Renal cortical epithelial cell (primary cell): ENCODE measurements at places on chromosomes 12 and 14. TPM values are rescaled to one million over a fixed set of nuclear protein-coding genes. Genes with fewer than 3 reads are reported as not detected.
A peak's percentile ranks its signal among the peaks of the same experiment; 100 is the strongest.

Gene LIN52
- total RNA-seq, result 5.1 and 6.8 TPM in 2 replicates

Gene BTBD7
- 49.0 and 81.6 TPM in 2 replicates for total RNA-seq

Gene KRT8
- 390 and 919 TPM in 2 replicates for total RNA-seq

GRCh38 chr14:97458255-97458654 lies 661.1 kb downstream of the VRK1 start:
- no peak for DNase-seq

DNA sequence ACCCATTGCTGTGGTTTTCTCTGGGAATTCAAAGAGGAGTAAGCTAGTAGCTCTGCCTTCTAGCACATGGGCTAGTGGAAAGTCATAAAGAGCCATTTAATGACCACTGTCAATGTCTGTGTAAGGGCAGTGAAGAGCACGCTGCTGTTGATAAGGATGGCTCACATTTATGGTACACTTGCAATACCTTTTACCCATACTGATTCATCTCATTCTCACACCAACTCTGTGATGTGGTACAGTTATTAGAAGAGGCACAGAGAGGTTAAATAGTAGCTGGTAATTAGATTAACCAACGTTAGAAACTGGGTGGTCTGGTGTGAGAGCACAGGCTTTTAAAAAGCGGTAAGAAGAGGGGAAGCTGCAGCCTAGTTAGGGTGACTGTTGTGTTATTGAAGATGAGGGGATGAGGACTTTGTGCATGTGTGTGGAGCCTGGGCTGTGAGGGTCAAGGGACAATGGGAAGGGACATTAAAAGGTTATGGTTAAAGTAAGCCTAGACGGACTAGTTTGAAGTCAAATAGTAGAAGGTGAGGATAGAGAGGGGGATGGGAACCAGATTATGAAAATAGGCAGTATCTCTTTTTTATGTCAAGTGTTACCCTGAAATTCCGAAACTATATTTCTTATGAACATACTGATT lies 25.2 kb downstream of the RASSF3 start:
- DNase-seq, result no peak

Gene ZC2HC1C
- total RNA-seq, result 1.6 and 4.7 TPM in 2 replicates

Gene SERPINA1
- 32.1 and 137 TPM in 2 replicates for total RNA-seq

DNA sequence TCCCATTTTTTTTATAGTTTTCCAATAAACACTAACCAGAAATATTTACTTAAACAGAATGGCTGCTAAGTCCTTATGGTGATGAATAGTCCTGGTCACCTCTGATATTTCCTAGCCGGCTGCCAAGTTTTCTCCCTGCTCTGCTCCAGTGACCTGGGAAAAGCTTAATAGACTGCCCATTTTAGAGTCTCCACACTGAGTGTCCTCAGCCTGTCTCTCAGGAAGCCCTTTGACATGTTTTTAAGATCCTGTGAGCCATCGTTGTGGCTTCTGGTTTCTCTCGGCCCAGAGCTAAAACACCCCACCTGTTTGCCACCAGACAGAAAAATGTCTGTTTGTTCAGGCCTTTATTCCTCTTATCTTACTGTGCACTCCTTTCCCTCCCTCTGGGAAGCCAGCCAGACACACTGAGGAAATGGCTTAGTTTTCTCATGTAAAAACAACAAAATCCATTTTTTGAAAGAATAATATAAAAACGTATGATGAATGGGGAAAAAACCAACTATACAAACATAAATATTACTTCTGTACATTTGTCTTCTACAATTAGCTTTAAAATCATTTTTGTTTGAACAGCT lies 25.4 kb upstream of the ALDH2 start:
- DNase-seq, result peak; percentile 64

Gene WSCD2
- total RNA-seq, result not detected in 2 replicates

GRCh38 chr14:91722386-91722785 lies 9.5 kb downstream of the CATSPERB start:
- no peak for DNase-seq

Gene RTL1
- total RNA-seq, result not detected in 2 replicates

Gene PIP4P1
- total RNA-seq, result 14.9 and 23.1 TPM in 2 replicates

DNA sequence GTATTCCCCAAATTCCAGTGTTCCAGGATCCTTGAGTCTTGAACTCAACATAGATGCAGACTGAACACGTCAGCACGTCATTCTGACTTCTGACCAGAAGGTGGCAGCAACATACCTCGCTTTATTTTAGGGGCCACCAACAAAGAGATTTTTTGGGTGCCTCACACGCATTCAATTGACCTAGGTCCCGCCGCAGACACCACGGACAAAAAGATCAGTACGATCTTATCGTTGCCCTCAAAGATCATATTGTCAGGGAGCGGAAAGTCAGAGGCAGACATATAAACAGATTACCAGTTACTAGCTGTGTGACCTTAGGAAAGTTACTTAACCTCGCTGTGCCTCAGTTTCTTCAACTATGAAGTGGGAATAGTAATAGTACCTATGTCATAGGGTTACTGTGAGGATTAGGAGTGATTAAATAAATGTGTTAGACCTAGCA lies 6.5 kb upstream of the PRPH start:
- DNase-seq, result peak; percentile 40

Gene TAS2R42
- not detected in 2 replicates for total RNA-seq

Gene HOXC11
- 0.69 and 1.7 TPM in 2 replicates for total RNA-seq

DNA sequence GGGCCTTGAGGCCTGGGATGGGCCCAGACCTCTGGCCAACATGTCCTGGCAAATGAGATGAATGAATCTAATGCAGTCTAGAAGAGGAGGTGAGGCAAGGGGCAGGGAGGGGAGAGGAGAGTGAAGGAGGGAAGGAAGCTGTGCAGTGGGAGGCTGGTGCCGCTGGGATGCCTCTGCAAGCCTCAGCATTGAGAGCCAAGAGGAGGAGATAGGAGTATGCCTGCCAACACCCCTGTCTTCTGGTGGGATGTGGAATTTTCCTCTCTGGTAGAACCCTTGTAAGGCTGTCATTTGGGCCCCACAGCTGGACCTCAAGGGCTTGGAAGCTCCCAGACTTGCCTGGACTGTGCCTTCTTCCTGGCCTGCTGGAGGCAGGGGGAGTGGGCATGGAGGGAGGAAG lies 21.9 kb downstream of the KRT80 start:
- DNase-seq, result no peak

DNA sequence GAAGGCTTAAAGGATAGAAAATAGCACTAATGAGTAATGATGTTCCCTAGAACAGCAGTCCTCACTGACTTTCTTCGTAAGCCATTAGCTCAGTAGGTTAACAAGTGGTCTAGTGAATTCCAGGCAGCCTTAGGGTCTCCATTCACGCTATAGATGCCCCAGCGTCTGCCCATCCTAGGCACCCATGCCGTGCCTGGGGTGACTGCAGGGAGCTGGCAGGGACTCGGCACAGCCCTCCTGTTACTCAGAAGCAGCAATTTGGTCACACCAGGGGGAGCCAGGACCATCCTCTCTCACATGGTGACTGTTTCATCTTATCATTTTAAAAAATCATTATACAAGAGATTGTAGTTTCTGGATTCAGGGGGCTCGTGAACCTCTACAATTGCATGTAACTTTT lies 66.0 kb upstream of the TRAF3 start:
- DNase-seq, result no peak

Gene CLEC4D
- 0.15 TPM in 1 of 2 replicates, not detected in the other for total RNA-seq

GRCh38 chr14:87409393-87409792 lies 583.6 kb downstream of the GALC start:
- DNase-seq, result peak; percentile 91

DNA sequence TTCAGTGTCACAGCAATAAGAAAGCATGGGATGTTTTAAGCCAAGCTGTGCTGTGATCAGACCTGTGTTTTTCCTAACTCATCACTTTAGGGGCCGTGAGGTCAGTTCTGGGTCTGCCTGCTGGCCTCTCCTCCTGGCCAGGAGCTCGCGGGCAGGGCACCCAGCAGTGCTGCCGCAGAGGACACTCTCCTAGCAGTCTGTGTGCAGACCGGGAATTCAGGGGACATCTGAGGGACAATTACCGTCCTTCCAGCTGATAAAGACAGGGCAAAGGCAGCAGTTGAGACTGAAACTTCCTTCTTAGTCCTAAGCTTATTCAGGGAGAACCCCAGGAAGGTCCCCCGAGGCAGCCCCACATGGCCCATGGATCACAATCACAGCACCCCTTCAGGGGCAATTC lies 89.6 kb downstream of the CHGA start:
- no peak for DNase-seq

DNA sequence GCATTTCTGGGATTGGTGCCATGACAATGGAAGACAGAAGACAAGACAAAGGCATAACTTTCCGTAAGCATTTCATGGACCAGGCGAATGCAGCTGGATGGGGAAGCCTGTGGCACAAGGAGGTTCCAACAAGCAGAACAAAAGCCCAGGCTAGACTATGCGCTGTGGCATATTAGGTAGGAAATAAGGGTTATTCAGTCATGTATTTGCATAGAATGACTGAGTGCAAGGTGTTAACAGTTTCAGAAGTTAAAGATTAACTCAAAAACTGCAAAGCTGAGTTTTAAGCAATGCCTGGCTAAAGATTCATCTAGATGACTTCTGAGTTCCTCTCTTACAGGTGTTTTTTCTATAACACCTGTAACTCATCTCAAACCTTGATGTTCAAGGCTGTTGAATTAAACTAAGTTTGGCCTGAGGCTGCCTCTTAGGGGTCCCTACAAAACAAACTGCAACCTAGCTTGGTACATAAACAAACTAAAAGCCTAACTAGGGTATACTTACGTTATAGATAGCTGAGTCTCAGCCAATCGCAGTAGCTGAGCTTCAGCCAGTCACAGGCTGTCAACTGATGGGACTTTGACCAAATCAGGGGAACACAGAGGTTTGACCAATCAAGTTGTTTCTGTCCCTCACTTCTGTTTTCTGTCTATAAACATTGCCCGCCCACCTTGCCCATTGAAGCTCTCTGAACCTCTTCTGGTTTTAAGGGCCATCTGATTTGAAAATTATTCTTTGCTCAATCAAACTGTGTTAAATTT lies 52.2 kb upstream of the PLBD1 start:
- DNase-seq, result peak; percentile 89

DNA sequence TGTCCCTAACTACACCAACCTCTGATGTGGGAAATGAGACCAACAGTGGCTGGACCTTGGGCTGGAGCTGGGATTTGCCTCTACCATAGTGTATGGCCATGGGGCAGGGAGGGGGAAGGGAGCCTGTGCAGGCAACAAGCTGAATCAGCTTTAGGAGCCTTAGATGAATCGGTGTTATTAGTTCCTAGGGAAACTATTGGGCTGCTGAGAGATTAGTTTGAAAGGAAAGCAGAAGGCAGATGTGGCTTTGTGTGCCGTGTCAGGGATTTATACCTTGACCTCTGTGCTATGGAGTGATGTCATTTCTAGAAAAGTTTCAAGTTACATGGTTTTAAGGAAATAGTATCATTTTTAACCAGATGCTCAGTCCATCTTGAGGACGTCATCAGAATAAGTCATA lies 19.5 kb upstream of the GAS2L3 start:
- DNase-seq, result peak; percentile 41

GRCh38 chr12:124718458-124718857 lies 145.2 kb downstream of the SCARB1 start:
- no peak for DNase-seq

GRCh38 chr12:26830363-26830762 lies 2.6 kb downstream of the ITPR2 start:
- no peak for DNase-seq

Gene YBX3
- 67.6 and 163 TPM in 2 replicates for total RNA-seq

- DNase-seq, result peak; percentile 2
These were observed 494 bp downstream of the TMTC3 start for GRCh38 chr12:88142610-88142991.

- no peak for DNase-seq
These were observed 42.2 kb downstream of the PTPRO start for GRCh38 chr12:15364221-15365160.

Gene SPIC
- not detected in 2 replicates for total RNA-seq

GRCh38 chr12:89918172-89918846 lies 209.7 kb upstream of the ATP2B1 start:
- DNase-seq, result no peak

Gene ANO2
- 2.4 and 4.5 TPM in 2 replicates for total RNA-seq

- DNase-seq, result no peak
These were observed 1.2 kb downstream of the UNC119B start for GRCh38 chr12:120711411-120711810.

- no peak for DNase-seq
These were observed 84.9 kb downstream of the ZFC3H1 start for GRCh38 chr12:71578694-71579258.

- DNase-seq, result no peak
These were observed 19.9 kb upstream of the CCNT1 start for GRCh38 chr12:48736456-48736855.

GRCh38 chr14:31988244-31988643 lies 88.9 kb upstream of the ARHGAP5 start:
- DNase-seq, result no peak
